Stimulated activated CD4-positive, alpha-beta T cell treated with anti-CD3 and anti-CD28 coated beads, Interleukin-1b, Interleukin-23, amount 100 ng/mL, for 4 hours (primary cell): ENCODE measurements at places on chromosomes 1 and 21.
A peak's percentile ranks its signal among the peaks of the same experiment; 100 is the strongest.

- DNase-seq: no peak
Measured at GRCh38 chr1:213385806-213386324, 334.8 kb downstream of the RPS6KC1 start.

DNA sequence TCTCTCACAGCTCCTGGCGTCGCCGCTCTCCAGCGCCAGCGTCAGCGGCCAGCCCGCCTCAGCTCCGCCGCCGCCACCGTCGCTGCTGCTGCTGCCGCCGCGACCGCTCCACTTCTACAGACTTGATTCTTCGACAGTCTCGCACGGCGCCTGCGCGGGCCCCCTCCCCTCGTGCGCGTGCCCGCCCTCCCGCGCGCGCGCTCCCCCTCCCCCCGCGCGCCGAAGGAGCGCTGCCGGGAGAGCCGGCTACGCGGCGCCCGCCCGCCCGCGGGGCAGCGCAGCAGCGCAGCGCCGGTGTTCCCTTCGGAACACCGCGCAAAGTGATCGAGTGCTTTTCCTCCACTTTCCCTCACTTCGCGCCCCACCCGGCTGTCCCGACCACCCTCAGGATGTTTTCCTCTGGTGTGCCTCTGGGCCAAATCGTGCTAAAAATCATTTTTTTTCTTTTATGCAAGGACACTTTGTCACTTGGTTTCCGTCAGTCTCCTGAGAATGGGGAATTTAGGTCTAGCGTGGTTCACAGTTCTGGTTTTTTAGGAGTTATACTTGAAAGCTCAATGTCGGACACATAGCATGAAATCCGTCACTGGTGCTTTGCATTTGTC lies at the start of gene IRF2BP2:
TSS of gene IRF2BP2 (minus strand) at position 118 of the 605 bp plus-strand sequence. CDS start 684 bp downstream, outside the sequence.
- peak; percentile 78 for DNase-seq

- no peak for DNase-seq
Measured at GRCh38 chr1:98929437-98929836, 75.2 kb downstream of the PLPPR5 start.

- DNase-seq: no peak
Measured at GRCh38 chr1:153790313-153790965, 15.2 kb downstream of the SLC27A3 start.
